ENCODE measurements at places on chromosomes 16 and 17.

- DNase-seq = no peak
These were observed 737 bp downstream of the OTOP3 start for GRCh38 chr17:74936470-74936799.

- DNase-seq = no peak
These were observed 17.9 kb downstream of the GOSR2 start for GRCh38 chr17:46940692-46941404.

DNA sequence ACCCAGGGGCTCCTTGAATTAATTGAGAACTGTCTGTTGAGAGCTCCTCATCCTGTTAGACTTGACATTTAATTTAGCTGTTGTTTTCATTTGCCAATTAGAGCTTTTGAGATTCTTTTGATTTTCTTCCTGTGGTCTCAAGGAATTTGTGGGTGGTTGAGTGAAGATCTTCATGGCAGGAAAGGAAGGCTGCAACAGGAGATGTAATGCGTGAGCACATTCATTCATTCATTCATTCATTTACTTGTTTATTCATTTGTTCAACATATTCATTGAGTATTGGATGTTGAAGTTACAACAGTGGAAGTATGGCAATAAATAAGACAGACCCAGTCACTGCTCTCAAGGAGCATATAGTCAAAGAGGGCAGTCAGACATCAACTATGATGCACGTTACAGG, 117.7 kb downstream of the PRKCB start:
- DNase-seq = no peak

GRCh38 chr17:8189041-8189710, 804 bp downstream of the BORCS6 start:
- no peak for DNase-seq

- no peak for DNase-seq
These were observed at the start of gene GRB7 for GRCh38 chr17:39737760-39738567. Gene GRB7 (plus strand): TSS chr17:39737938. CDS start chr17:39742302, 4,364 bp downstream.

DNA sequence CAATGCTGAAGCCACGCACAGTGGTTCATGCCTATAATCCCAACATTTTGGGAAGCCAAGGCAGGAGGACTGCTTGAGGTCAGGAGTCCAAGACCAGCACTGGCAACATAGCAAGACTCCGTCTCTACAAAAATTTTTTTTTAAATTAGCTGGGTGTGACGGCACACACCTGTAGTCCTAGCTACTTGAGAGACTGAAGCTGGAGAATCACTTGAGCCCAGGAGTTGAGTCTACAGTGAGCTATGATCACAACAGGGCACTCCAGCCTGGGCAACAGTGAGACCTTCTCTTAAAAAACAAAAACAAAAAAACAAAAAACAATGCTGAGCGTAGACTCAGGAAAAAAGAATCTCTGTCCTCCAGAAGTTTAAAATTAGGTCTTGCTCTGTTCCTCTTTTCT, 6.1 kb downstream of the GNA13 start:
- no peak for DNase-seq

DNA sequence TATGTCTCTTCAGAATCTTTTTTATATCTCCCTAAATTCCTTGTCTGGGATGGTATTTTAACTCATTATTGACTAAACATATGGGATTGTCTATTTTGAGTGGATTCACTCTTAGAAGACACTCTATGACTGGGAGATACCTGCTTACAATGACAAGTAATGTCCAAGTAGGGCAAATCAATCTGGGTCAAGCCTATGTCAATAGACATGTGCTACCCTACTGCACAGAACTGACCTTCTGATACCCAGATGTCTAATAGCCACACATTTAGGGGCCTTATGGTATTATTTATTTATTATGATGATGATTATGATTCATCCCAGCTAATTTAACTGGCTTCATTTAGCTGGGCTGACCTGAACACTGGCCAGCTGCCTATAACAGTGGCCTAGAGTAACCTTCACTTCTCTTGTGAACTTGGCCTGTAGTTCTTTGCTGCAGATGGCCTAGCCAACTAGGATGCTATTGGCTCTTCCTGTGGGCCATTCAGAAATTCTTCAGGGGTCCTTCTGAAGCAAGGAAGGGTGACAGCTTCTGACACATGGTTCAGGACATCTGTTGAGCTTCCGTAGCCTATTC, 138.0 kb downstream of the ANKFN1 start:
- no peak for DNase-seq

- DNase-seq = no peak
These were observed 4.7 kb upstream of the GOT2 start for GRCh38 chr16:58738672-58739296.

- DNase-seq = no peak
These were observed 1.5 kb upstream of the CMIP start for GRCh38 chr16:81442916-81443687.

DNA sequence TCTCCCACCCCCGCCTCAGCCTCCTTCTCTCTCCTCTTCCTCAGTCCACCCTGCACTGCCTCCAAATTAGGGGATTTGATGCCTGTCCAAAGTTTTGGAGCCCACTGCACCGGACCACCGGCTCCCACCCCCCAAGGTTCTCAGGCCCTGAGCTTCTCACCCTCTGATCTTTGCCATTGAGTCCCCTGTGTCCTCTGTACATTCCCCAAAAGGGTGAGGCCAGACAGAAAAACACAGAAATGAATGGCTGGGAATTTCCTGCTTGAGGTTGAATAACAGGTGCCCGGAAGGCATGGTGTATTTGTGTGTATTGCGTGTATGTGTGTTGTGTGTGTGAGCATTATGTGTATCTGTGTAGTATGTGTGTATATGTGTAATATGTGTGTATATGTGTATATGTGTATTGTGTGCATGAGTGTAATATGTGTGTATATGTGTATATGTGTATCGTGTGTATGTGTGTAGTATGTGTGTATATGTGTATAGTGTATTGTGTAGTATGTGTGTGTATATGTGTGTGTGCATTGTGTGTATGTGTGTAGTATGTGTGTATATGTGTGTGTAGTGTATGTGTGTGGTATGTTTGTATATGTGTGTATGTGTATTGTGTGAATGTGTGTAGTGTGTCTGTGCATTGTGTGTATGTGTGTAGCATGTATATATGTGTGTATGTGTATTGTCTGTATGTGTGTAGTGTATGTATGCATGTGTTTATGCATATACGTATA, 16.0 kb upstream of the CCL17 start:
- DNase-seq = no peak
